ENCODE measurements at places on chromosomes 4 and X.

- DNase-seq = no peak
These were observed 1258.4 kb downstream of the FAM133A start for GRCh38 chrX:94932278-94932965.

GRCh38 chrX:72269671-72270251, 7.3 kb downstream of the RPS4X start:
- no peak for DNase-seq

- no peak for DNase-seq
These were observed 495.6 kb upstream of the ZFP42 start for GRCh38 chr4:187499956-187500355.

DNA sequence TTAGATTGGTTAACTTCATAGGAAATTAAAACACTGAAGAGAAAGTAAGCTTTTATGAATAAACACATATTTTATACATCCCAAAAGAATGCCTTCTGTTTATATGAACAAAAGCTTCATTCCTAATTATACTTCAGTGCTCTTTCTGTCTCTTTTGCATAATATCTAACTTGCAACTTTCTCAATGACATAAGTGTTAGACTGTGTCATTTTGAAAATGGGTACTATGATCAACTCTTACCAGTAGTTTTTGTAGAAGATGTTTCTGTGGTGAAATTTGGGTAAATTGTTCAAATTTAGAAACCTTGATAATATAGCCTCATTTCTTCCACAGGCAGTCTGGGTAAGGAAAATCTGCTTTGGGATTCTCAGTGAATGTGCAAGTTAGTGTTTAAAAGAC, 991.4 kb downstream of the CCSER1 start:
- no peak for DNase-seq

- no peak for DNase-seq
These were observed 25.3 kb upstream of the EPGN start for GRCh38 chr4:74282926-74283325.

DNA sequence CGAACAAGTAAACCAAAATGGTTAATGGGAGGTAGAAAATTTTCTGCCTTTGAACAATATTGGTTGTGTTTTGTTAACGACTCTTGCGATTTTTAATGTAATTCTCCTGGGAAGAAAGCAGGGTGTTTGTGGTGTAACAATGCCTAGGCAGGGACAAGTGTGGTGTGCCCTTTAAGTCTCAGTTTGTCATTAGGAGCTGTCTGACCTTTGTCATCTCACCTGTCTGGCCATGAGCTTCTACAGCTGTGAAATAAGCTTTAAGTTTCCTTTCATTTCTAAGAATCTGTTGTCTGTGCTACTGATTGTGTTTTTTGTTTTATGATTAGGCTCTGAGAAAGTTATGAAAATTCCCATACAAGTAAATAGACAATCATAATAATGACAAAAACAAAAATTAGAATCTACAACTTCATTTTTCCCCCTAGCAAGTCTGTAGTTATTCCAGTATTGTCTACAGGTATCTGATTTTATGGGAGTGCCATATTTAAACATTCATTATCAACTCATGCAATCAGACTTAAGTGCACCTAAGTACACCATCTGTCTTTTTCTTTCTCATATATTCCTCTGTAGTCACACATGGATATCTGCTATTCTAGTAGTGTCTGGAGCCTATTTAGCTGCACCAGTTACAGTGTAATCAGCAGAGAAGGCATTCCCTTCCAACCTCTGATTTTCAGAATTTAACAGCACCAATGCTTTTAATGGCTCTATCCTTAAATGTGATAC, 203.5 kb downstream of the PPARGC1A start:
- DNase-seq = no peak

- no peak for DNase-seq
These were observed 28.7 kb downstream of the SEC24B start for GRCh38 chr4:109462297-109462696.

DNA sequence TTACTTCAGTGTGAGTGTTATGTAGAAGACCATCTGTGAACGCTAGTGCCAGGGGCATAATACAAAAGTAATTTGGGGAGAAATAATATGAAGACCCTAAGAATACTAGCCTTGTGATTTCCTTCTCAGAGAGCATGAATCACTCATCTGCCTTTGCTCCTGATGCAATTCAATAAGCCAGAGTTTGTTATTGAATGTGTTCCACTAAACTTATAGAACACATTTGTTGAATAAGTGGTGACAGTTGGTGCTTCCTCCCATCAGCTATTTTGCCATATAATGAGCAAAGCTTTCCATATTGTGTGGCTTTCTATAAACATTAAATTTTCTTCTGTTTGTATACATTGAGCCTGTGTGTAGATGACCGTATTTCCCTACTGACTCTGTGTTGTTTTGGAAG, 136.4 kb upstream of the QRFPR start:
- DNase-seq = no peak

GRCh38 chr4:141654098-141654497, 17.7 kb downstream of the IL15 start:
- no peak for DNase-seq

GRCh38 chr4:132001542-132001941, 1147.6 kb upstream of the PCDH10 start:
- no peak for DNase-seq

- no peak for DNase-seq
These were observed 22.3 kb downstream of the COL4A6 start for GRCh38 chrX:108415891-108416290.

DNA sequence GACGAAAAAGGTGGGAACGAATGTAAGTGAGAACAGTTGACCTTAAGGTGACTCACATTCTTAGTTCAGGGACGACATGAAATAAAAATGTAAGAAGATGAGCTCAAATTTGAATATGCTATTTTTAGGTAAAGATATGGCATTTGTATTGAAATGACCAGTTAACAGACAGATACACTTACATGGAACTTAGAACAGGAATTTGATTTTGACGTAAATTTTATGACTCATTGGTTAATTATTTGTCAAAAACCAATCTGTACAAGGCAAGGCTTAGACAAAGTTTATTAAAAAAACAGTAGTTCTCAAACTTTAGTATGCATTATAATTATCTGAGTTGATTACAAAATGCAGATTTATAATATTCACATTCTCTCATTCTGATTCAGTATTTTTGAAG, 469.4 kb downstream of the CFAP47 start:
- no peak for DNase-seq

DNA sequence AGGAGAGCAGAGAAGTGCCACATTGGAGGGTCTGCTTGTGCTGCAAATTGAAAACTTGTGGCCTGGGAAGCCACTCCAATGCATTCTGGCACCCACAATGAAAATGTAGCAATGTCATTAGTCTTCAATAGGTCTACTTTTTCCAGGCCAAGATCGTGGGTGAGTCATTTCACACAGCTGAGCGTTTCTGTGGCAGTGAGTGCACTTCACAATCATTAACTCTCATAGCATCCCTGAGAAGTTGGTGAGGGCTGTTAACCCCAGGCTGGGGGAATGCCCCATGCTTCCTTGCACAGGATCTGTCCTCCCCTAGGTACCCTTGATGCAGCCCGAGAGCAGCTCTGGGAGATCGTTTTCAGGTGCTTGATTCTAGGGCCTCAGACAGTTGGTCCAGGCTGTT, 196.8 kb upstream of the ATP6AP2 start:
- DNase-seq = no peak

GRCh38 chr4:8262637-8263322, 6.8 kb upstream of the HTRA3 start:
- no peak for DNase-seq

DNA sequence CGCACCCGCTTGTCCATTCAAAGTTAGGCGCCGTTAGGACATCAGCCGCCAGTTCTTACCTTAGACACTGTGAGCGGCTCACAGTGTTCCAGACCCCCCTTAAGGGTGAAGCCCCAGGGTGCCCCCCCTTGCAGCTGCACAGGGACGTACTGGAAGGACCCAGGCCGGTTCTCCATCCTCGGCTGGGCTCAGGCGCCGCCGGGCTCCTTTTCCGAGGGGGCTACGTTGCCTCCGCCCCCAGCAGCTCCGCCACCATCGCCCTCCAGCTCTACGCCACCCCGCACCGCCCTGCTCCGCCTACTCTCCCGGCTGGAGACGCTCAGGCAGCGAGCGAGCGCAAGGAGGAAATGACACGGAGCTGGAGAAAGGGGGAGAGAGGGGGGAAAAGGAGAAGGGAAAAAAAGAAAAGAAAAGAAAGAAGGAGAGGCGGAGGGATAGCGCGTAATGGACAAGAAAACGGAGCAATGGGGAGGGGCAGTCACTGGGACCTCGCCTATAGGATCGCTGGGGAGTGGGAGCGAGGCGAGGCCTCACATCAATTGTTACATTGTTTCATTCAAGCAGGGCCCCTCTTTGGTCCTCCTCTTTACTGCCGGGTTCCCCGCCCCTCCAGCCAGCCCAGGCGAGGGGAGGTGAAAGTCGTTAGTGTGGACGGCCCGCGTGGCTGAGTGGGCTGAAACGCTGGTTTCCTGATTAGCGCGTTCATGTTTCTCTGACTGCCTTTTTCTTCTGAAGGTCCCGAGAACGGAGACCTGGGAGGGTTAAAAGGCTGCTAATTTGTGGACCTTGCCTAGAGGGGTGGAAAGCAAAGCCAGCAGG, at the start of gene SHROOM4:
Gene SHROOM4, minus strand, starts transcription at position 352 of the 819 bp plus-strand sequence. Its CDS starts 176 bp downstream, at position 176.
- no peak for DNase-seq

GRCh38 chrX:48782795-48783194, 3.6 kb upstream of the GATA1 start:
- no peak for DNase-seq

- DNase-seq = no peak
These were observed 3.9 kb downstream of the MSMO1 start for GRCh38 chr4:165331359-165331758.

- DNase-seq = no peak
These were observed 67.0 kb downstream of the FAM13A start for GRCh38 chr4:88989990-88990389.

DNA sequence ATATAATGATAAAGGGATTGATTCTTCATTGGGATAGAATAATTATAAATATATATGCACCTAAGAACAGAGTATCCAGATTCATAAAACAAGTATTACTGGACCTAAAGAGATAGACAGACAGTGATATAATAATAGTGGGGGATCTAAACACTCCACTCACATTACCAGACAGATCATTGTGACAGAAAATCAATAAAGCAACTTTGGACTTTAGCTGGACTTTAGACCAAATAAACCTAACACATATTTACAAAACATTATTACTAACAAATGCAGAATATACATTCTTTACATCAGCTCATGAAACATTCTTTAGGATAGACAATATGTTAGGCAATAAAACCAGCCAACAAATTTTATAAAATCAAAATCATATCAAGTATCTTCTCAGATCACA, 14.6 kb downstream of the AGTR2 start:
- no peak for DNase-seq

GRCh38 chrX:122982521-122982920, 201.6 kb upstream of the GRIA3 start:
- no peak for DNase-seq

- no peak for DNase-seq
These were observed 253.2 kb downstream of the SPRY1 start for GRCh38 chr4:123649645-123650391.

- no peak for DNase-seq
These were observed 56.9 kb upstream of the STS start for GRCh38 chrX:7090641-7091040.

- DNase-seq = no peak
These were observed 173.5 kb downstream of the DCLK2 start for GRCh38 chr4:150251752-150252190.

- DNase-seq = no peak
These were observed 37.1 kb upstream of the PDE5A start for GRCh38 chr4:119665752-119666151.

DNA sequence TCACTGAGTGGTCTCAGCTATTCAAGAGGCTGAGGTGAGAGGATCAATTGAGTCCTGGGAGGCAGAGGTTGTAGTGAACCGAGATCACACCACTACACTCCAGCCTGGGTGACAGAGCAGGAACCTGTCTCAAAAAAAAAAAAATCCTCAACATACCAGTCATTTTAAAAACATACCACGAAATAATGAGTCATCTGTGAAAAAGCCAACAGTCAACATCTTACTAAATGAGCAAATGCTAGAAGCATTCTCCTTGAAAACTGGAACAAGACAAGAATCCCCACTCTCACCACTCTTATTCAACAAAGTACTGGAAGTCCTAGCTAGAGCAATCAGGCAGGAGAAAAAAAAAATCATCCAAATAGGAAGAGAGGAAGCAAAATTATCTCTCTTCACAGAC, 104.0 kb upstream of the ARHGEF9 start:
- no peak for DNase-seq

DNA sequence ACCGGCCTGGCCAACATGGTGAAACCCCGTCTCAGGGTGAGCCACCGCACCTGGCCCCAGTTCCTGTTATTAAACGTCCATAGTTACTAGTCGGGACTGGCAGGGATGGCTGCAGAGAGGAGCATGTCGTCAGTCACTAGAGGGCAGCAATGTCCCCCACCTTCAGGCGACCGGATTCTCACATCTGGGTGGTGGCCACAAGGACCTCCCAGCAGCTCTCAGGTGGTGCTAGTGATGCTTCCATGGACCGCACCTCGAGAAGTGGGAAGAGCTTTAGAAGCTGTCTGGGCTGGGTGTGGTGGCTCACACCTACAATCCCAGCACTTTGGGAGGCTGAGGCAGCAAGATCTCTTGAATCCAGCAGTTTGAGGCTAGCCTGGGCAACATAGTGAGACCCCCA, 13.3 kb upstream of the IL3RA start:
- DNase-seq = peak; percentile 78

- no peak for DNase-seq
These were observed 24.9 kb downstream of the RHOH start for GRCh38 chr4:40221744-40222143.

GRCh38 chrX:119228512-119229252, 7.4 kb upstream of the PGRMC1 start:
- DNase-seq = no peak

GRCh38 chr4:12411072-12411471, 982.4 kb upstream of the HS3ST1 start:
- DNase-seq = no peak

DNA sequence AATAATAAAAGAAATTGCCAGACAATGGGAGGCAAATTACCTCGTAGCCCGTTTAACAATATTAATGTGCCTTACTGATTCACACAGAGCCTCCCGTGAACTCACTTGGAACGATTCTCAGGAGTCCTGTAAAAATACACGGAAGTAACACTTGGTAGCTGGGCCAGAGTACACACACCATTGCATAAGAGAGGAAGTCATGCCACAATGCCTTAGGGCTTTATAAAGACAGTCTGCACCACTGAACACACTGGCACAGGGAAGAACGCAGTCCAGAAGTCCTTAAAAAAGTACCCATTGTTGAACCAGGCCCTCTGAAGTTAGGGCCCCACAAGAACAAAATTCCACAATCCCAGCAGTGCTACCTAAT, 15.1 kb downstream of the SLC2A9 start:
- no peak for DNase-seq

DNA sequence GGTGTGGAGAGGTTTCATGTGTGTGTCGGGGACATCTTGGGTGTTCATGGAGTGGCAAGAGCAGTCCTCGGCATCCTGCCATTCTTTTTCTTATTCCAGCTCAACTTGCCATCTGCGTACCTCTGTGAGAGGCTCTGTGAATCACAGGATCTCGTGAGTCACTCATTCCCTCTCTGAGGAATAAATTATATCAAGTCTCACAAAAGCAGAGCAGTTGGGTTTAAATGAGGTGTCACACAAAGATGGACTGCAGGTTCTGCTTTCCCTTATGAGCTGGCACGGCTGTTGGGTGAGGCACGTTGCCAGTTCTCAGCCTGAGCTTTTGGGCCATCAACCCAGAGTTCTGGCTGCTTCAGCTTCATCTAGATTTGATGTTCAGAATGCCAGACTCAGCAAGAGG, 6.8 kb upstream of the OCIAD2 start:
- no peak for DNase-seq

All from GM20000 (cell line).